Stimulated activated CD8-positive, alpha-beta memory T cell treated with anti-CD3 and anti-CD28 coated beads, Interleukin-4, amount 100 ng/mL, for 24 hours (primary cell): ENCODE measurements at places on chromosomes 3 and 15.

DNA sequence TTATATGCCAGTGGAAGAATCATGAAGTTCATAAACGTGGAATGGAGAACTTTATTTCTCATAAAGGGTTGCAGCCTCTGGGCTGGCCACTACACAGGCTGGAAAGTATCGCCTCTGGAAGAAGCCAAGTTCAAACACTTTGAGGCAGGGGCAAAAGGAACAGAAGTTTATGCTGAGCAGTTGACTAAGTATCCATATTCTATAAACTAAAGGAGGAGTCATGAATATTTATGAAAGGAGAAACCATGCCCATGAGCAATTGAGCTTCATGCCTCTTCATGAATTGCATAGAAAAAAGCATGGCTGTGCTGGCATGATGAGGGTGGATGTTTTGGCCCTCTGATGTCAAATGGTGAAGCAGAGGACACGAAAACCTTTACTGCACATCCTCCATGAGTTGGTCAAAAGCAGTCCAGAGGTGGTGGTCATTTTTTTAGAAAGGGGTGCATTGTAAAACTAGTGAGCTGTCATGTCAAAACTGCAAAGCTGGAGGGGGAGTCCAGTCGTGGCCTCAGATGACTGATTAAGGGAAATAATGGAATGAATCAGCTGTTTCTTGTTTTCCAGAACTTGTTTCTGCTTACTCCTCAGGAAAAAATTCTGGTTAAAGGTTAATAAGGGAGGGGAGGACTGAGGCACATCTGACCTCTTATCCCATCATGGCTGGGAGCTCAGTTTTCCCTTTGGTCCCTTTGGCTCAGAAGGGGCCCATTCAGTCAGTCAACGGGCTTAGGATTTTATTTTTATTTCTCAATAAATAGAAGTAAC lies 276.7 kb downstream of the CHL1 start:
- DNase-seq, result no peak

DNA sequence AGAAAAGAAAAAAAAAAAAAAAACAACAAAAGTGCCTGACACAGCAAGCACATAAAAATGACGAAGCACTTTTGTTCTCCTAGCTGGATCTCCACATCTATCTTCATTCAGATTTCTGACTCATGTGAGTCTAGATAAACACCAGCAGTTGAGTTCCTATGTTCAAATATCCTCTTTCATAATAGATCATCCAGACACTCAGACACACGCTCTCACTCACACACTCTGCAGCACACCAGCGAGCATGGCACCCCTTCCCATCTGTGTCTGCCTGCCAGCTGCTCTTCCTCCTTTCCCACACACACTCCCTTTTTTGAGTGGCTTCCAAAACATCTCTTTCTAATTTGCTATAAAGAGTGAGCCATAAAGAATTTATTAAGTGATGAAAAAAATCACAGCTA lies 19.8 kb upstream of the CELF6 start:
- no peak for DNase-seq

- DNase-seq, result no peak
These were observed 95.1 kb upstream of the PHLDB2 start for GRCh38 chr3:111763968-111764367.

GRCh38 chr3:195441051-195441450 lies 1.8 kb downstream of the ACAP2 start:
- no peak for DNase-seq

- no peak for DNase-seq
These were observed 78.0 kb upstream of the SNRPA1 start for GRCh38 chr15:101372960-101373525.

DNA sequence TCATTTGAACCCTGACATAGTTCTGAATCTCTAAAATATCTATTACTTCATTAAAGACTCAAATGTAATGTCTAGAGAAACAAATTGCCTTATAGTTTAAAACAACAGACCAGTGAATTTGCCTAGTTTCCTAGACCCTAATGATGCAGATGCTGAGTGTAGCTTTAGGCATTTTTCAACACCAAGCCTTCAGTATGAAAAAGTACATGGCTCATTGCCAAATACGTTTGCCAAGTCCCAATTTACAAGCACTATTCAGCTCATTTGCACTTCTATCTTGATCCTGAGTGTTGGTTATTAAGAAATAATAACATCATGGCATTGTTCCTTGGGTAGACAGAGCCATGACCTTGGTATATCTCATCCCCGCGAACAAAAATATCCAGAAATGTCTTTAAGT lies 46.8 kb downstream of the EOMES start:
- no peak for DNase-seq

- DNase-seq, result no peak
These were observed 560.0 kb upstream of the CFAP20DC start for GRCh38 chr3:59609657-59610348.

DNA sequence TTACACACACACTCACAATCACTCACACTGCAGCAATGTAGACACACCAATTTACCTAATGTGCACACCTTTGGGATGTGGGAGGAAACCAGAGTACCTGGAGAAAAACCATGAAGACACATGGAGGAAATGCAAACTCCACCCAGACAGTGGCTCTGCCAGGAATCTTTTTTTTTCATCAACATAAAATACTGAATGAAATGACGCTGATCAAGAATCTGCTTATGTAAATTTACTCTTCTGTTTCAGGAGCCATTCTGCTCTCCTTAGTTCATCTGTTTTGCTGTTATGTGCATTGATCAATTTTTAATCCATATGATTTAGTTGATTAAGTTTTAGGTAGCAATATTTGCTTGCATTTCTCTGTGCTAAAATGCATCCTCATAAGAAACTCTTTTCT lies 414.2 kb upstream of the CCDC54 start:
- DNase-seq, result no peak

DNA sequence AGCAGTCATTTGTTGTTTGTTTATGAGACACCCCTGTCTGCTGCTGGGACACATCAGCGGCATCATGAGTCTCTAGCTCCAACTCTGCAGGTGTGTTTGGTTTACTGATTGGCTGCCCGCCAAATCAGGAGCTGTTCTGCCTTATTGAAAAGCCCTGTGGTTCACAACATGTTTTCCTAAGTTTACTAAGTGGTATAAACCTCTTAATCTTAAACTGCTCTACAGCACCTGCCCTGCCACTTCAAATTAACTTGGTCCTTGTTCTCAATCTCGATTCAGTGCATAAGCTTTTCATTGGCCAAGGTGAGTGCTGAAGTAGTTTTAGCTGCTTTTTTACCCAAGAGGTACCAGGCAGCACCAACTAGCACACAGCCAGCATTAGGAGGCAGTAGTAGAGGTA lies 77.8 kb upstream of the WDR72 start:
- no peak for DNase-seq

- DNase-seq, result no peak
These were observed 21.0 kb downstream of the ILDR1 start for GRCh38 chr3:122000936-122001605.

GRCh38 chr3:111801693-111802092 lies 57.4 kb upstream of the PHLDB2 start:
- DNase-seq, result no peak
